ENCODE measurements at places on chromosomes 1 and 21.

GRCh38 chr1:192158181-192158580 lies at the start of gene RGS18:
Gene RGS18 (plus strand): TSS chr1:192158462. CDS start chr1:192158638, 176 bp downstream.
- no peaks in the 10 kb centered on the region for H3K27me3 ChIP-seq
- H3K4me1 ChIP-seq = no peaks in the 10 kb centered on the region
- no peak for DNase-seq
- no peaks in the 10 kb centered on the region for H3K36me3 ChIP-seq
- H3K4me3 ChIP-seq = no peak within 1 kb of the TSS
- no peak within 1 kb of the TSS for H3K27ac ChIP-seq

DNA sequence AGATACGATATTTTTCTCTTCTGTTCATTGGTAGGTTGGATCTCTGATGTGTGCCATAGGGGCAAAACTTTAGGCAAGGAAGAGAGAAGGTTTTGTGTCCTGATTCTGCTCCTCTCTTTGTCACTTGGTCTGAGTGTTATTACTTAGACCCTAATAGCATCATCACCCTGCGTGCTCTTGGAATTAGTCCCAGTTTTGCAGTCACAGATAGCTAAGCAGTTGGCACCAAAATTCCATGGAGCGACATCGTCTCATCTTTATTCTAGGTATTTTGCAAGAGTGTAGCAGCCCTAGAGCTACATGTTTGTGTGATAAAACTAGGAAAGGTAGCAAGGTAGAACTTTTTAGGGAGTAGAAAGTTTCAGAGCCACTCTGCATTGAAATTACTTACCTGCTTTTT lies 23.8 kb downstream of the PIP5K1A start:
- H3K4me1 ChIP-seq = peaks cover 4% of the 10 kb centered on the region
- H3K27me3 ChIP-seq = no peaks in the 10 kb centered on the region
- no peak overlapping the region for H3K4me3 ChIP-seq
- H3K36me3 ChIP-seq = peaks cover 19% of the 10 kb centered on the region
- DNase-seq = no peak

DNA sequence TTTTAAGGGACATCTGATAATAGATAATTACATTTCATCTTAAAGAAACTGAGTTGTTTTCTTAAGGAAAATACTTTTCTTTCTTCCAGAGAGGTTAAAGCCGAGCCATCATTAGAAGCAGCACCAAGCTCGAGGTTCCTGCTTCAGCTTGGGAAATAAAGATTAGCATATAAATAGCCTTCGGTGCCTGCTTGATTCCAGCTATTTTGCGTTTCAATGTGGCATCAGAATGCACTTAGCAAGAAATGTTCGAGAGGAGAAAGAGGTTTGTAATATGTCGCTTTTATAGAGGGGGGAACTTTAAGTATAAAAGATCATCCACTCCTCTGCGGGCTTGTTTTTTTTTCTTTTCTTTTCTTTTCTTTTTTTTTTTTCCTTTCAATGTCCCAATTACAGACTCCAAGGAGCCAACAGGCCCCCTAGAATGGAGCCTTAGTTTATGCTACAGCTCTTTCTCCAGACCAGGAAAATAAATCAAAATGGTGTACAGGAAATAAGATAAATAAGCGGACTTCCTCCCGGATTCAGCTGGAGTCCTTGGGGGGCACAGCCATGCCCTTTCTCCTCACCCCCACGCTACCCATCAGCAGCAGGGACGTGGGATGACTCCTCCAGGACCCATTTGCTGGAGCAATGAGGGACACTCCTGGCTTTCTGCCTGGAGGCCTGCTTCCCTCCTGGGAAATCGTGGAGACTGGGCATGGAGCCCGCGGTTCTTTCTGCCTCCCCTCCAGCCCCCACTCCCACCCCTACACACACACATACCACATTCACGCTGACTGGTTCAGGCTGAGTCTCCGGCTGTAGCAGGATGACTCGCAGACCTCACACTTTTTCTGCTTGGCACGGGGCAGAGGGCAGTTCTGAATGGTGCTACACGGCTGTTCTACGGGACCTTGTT lies 131.6 kb downstream of the RRAGC start:
- H3K4me1 ChIP-seq = no peaks in the 10 kb centered on the region
- DNase-seq = peak; percentile 25
- H3K27ac ChIP-seq = no peak overlapping the region
- no peaks in the 10 kb centered on the region for H3K36me3 ChIP-seq
- no peak overlapping the region for H3K4me3 ChIP-seq

DNA sequence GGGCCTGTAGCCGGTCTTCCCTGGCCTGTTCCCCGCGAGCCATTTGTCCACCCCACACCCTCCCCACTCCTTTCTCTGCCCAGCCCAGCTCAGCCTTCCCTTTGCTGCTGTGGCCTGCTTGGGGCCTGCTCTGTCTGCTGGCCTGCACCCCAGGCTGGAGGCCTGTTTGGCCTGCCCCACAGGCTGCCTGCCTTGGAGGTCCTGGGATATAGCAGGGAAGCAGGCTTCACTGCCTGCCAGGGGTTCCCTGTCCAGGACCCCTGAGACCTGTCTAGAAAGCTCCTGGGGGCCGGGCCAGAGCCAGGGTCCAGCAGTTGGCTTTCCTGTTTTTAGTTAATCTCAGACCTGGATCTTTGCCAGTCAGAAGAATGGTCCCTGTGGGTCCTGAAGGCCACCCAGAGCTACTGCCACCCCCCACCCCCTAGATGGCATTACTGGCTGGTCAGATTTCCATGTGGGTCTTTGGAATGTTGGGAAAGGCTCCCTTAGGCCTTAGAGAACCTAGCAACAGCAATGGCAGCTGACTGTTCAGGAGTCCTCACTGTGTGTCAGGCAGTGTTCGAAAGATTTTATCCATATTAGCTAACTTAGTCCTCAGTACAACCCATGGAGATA lies 7.7 kb downstream of the ZNF362 start:
- no peak overlapping the region for H3K4me3 ChIP-seq
- no peaks in the 10 kb centered on the region for H3K27me3 ChIP-seq
- H3K27ac ChIP-seq = no peak overlapping the region
- H3K36me3 ChIP-seq = no peaks in the 10 kb centered on the region
- peaks cover 24% of the 10 kb centered on the region for H3K4me1 ChIP-seq
- no peak for DNase-seq
